ENCODE measurements at places on chromosomes 3 and 15.
A peak's percentile ranks its signal among the peaks of the same experiment; 100 is the strongest.

DNA sequence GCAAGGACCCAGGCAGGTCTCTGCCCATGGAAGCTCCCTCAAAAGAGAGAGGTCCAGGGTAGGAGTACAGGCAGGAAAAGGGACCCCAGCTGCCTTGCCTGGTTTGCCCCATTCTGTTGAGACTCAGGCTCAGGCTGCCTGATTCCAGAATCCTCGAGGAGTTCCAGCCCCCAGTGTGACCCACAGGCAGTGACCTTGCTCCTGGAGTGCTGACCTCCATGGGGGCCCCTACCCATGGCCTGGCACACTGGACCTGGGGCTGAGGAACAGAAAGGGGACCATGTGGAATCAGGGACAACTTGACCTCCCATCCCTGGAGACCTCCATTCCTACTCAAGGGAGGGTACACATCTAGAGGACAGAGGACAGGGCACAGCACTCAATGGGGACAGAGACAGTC lies 3.4 kb upstream of the SEMA3B start:
- DNase-seq = no peak

DNA sequence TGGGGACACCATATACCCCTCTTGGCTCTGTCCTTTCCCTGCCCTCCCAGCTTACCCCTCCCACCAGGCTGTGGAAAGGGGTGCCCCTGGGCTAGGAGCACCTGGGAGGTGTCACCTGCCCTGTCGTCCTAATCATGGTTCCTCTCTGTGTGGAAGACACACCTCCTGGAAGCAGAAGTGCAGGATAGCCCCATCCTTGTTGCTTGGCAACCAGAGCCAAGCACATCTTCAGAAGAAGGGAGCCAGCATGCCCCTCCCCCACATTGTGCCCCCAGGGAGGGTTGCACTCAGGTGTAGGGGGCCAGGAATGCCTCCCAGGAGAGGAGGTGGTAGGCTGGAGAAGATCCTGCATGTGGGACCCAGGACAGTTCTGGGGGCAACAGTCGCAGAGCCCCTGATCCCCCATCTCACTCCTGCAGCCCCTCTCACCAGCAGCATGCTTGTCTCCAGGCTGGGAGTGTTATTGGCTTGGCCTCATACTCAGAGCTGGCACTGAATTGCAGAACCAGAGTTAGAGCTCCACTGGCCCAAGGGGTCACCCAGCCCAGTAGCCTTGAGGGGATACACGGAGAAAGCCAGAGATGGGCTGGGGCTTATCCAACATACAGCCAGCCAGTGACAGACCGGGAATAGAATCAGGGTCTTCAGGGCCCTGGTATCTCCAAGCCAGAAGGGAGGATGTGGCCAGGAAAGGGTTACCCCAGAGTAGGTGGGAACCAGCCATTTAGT lies 8.4 kb downstream of the RAB6B start:
- no peak for DNase-seq

GRCh38 chr15:87733541-87733941 lies 523.0 kb downstream of the NTRK3 start:
- DNase-seq = no peak

- no peak for DNase-seq
Observed at GRCh38 chr15:69403594-69403993, 10.6 kb upstream of the KIF23 start.

DNA sequence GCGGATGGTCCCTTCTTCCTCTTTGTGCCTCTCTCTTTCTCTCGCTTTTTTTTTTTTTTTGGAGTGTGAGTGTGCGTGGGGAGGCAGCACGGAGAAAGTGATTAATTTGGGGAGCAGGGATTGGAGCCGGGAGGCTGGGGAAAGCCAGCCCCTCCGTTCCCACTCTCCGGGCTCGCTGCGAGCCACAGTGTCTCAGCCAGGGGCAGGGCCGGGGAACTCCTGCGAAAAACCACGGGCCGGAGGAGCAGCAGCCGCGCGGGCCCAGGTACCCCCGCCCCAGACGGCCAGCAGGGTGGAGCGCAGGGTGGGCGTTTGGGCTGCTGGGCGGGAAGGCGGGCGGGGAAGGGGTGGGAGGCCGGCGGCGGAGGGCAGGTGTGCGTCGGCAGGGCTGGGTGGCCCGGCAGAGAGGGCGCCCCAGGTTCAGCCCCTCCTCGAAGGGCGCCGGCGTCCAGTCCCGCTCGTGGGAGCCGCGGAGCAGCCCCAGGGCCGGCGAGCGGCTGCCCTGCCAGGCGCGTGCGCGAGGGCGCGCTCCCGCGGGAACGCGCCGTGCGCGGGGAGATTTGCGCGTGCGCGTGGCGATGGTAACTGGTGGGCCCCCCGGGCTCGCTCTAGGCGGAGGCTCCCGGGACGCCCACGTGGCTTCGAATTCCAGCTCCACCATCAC lies 1.4 kb downstream of the CHL1 start:
- DNase-seq = no peak

DNA sequence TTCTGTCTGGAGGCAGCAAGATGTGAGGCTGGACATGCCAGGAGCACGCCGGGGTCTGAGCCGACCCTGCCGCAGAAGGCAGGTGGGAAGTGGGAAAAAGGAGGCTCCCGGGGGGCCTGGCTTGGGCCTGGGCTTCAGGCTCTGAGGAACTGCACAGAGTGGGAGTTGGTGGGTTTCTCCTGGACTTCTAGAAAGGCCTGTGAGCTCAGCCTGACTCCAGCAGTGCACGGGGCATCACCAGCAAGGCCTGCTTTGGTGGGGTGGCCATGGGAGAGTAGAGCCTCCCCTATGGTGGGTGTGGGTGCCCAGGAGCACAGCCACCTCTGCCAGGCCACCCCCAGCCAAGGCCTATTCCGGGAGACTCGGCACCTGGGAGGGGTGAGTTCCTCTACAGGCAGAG lies 18.1 kb upstream of the SLC41A3 start:
- DNase-seq = no peak

GRCh38 chr3:117355566-117355965 lies 646.0 kb downstream of the TUSC7 start:
- DNase-seq = no peak

- DNase-seq = no peak
Observed at GRCh38 chr3:186857743-186858142, 15.2 kb downstream of the ADIPOQ start.

DNA sequence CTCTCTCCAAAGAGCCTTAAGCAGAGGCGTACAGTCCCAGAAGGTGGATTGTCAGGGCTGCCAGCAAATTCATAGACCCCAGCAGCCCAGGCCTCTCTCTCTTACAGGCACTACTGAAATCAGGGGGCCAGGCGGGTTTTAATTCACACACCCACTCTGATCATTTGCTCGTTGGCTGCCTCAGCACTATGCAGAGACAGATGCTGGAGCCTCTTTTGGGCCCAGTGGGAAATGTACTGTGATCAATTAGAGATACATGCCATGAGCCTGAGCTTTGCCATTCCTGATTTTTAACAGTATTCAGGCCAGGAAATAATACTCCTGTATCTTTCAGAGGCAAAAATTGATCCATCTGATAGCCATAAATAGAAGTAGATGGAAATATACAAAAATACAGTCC lies 53.0 kb downstream of the CMTM6 start:
- DNase-seq = peak; percentile 1

DNA sequence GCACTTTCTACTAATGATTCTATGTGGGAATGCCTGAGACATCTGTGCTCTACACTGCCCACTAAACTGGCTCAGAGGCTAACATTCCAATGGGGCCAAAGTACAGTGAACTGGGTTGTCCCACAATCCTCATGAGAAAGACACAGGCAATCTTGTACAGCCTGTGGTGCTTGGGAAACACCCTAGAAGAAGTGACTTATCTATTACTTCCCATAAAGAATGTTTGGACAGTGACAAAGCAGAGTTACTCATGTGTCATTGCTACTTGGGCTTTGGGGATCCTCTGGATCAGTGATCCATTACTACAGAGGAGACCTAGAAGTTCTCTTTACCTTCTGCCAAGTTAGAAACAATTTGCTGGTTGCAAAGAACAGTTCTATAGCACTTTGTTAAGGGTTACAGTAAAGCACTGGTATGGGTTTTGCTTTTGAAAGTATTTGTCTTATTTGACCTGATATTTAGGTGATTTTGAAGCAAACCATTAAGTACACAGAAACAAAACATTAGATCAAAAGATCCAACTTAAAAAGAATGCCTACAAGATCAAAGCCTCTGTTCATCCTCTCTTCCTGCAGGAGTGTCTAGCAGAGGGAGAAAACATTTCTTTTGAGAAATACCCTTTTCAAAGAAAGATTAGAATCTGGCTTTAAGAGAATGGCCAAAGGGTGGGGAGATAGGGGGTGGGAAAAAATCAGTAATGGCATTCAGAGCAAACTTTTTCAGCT lies 75.8 kb downstream of the CTNNB1 start:
- DNase-seq = no peak

GRCh38 chr3:71095511-71096291 lies 487.8 kb downstream of the FOXP1 start:
- DNase-seq = no peak

DNA sequence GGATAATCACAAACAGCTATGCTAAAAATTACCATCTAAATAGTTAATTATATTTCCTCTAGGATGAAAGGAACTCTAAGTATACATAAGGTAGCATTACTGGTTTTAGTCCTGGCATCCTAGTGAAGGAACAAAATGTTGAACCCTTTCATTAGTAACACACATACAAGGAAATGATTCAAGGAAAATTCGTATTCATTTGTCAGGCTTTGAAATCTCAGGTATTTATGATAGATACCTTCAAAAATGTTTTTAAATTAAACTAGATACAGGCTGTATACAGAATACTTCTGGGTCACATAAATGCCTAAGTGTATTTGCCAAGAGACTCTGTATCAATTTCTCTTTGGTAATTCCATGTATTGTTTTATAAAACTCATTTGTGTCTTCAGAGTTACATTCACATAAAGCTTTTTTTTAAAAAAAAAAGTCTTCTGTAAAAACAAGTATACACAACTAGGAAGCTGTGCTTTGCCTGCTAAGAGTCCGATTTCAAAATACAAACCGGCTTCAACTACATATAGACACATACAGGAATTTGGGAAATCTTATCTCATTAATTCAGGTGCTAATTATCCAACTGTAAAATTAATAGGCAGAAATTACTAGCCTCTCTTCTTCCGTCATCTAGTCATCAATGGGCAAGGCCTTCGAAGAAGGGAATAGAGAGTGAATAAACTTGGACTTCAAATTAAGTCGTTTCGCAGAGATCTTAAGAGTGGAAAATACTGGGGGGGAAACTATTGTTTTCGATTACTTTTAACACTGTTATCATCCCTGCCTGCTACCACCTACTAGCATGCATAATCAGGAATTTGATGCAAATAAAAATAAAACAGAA lies 1.3 kb downstream of the SECISBP2L start:
- no peak for DNase-seq

DNA sequence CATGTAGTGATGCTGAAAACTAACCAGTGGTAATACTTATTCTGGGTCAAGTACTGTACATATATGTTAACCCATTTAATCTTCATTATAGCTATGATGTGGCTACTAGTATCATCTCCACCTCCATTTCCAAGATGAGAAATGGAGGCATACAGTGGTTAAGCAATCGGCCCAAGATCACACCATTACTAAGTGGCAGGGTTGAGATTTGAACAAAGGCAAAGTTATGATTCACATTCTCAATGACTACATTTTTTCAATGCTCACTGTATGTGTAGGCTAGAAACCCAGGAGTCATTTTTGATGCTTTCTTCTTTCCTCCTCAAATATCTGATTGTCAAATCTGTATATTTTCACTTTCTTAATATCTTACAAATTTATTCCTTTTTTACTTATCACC lies 30.2 kb downstream of the ABI3BP start:
- DNase-seq = no peak

DNA sequence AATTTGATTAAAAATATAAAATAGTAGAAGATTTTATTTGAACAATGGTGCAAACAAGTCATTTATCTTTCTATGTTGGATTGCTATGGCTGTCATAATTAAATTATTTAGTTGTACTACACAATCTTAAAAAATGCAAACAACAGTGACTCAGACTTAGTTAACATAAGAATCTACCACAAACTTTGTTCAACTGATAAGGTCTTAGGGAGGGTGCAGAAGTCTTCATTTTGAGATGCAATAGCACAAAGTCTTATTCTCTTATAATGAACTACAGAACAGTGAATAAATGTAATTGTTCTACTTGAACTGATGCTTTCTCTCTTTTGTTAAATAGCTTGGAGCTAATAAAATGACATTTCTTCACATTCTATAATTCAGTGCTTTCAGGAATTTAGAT lies 482.8 kb upstream of the NAALADL2 start:
- DNase-seq = no peak

DNA sequence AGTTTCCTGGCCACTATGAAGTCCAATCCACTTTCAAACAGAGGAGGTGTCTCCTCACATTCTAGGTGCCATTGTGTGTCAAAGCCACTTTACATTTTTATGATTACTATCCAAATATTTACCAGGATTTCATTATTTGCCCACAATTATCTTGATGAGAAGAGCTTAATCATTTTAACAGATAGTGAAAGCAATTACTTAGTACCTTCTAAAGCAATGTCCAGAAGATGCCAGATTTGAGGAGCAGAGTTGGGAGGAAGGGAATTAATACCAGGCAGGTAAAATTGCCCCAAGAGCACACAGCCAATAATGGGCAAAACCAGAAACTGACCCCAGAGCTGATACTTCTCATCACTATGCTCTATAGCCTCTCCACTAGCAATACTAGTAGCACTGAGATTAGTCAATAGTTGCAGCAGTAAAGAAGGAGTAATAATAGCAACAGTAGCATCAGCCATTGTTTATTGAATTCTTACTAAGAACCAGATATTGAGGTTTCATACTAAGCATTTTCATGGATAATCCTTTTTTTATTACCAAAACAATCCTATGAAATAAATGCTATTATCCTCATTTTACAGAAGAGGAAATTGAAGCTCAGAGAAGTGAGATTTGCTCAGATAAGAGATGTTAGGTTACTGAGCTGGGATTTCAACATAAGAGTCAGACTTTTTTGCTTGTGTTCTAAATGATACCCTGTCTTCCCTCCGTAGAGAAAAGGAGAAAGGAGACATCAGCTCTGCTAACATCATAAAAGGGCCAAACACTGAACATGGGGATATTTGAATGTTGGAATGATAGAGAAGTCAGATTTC lies 509.3 kb upstream of the CFAP20DC start:
- DNase-seq = no peak

GRCh38 chr3:112519424-112520001 lies 20.2 kb upstream of the BTLA start:
- peak; percentile 53 for DNase-seq

- no peak for DNase-seq
Observed at GRCh38 chr3:150680562-150680961, 23.2 kb downstream of the ERICH6 start.

DNA sequence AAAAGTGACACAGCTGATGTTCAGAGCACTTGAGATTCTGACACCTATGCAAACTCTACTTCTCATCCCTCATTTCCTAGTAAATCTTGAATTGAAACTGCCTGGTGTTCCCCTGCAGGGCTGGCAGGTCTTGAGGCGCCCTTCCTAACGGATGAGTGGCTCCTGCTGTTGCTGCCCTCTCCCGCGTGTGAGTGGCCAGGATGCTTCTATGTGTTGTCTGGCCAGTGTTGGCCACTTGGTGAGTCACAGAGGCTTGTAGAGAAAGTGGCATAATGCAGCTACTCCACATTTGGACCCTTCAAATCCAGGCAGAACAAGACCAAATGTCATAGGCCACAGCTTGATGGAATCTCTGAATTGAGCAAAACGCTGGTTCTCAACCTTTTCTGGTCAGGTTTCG lies 63.6 kb downstream of the MOBP start:
- no peak for DNase-seq

GRCh38 chr15:70853973-70854665 lies at the start of gene LARP6:
TSS of gene LARP6 (minus strand) at chr15:70854157. CDS start at chr15:70854088, 69 bp downstream.
- DNase-seq = peak; percentile 8

- no peak for DNase-seq
Observed at GRCh38 chr3:136567599-136568188, 184.5 kb downstream of the STAG1 start.

- peak; percentile 53 for DNase-seq
Observed at GRCh38 chr3:31226346-31226745, 306.4 kb upstream of the STT3B start.

All from activated naive CD4-positive, alpha-beta T cell treated with anti-CD3 and anti-CD28 coated beads for 36 hours (primary cell).